ENCODE measurements at places on chromosomes 1 and 21. TPM values are rescaled to one million over a fixed set of nuclear protein-coding genes. Genes with fewer than 3 reads are reported as not detected.

GRCh38 chr1:4601941-4602340, 52.5 kb upstream of the AJAP1 start:
- H3K4me1 ChIP-seq, result no peaks in the 10 kb centered on the region
- H3K27me3 ChIP-seq, result no peaks in the 10 kb centered on the region
- no peak for DNase-seq
- no peaks in the 10 kb centered on the region for H3K36me3 ChIP-seq

GRCh38 chr1:22733643-22734042, 23.0 kb downstream of the EPHB2 start:
- no peaks in the 10 kb centered on the region for H3K36me3 ChIP-seq
- H3K27me3 ChIP-seq, result no peaks in the 10 kb centered on the region
- no peaks in the 10 kb centered on the region for H3K4me1 ChIP-seq
- no peak overlapping the region for H3K27ac ChIP-seq

DNA sequence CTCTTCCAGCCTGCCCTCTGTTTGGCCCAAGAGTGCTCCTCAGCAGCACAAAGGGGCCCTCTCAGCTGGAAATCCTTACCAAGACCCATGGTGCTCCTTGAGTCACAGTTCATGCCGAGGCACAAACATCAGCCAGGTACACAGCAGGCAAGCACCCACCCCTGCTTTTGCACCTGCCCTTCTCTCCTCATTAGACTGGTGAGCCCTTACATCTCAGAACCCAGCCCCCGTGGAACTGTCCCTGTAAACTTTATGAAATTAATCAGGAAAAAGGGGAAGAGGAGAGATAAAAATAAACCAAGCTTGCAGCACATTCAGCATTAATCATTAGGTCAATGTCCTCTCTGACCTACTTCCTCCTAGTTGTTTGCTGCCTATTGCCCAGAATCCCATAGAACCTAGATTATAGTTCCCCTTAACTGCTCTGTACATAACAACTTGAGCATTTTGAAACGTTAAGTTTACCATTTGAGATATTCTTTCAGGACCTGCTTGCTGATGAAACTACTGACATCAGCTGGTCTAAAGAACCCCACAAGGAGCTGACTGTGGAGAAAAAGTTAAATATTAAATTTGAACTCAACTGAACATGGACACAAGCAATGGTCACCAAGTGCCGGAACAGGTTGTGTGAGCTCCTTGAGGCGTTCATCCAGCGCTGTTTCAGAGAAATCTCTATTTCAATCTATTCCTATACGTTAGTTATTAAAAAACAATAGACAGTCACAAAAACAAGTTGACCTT, 738.4 kb downstream of the MATN1 start:
- H3K4me1 ChIP-seq, result no peaks in the 10 kb centered on the region
- DNase-seq, result no peak
- no peaks in the 10 kb centered on the region for H3K27me3 ChIP-seq
- H3K4me3 ChIP-seq, result no peak overlapping the region
- no peak overlapping the region for H3K27ac ChIP-seq

DNA sequence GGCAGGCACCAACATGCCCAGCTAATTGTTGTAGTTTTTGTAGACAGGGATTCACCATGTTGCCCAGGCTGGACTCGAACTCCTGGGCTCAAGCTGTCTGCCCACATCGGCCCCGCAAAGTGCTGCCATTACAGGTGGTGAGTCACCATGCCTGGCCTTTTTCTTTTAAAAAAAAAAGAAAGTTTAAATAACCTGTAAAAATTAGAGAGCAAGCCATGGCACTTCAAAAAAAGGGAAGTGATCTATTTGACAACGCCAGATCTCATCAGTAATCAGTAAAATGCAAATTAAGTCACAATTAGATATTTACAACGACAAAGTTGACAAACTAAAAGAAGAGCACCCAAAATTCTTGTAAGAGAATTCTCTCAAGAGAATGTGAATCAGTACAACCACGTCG, 2.9 kb upstream of the RBBP5 start:
- no peaks in the 10 kb centered on the region for H3K4me1 ChIP-seq
- no peak for DNase-seq
- no peaks in the 10 kb centered on the region for H3K27me3 ChIP-seq
- no peak overlapping the region for H3K27ac ChIP-seq

The MTARC2 gene
- 3.1 TPM for total RNA-seq

The BCAN gene
- 0.24 TPM for total RNA-seq

The KCTD3 gene
- total RNA-seq, result 11.4 TPM

The MYOG gene
- total RNA-seq, result not detected

Measured in GM12878 (cell line).